ENCODE measurements at places on chromosomes 4 and X.

- DNase-seq = no peak
Measured at GRCh38 chr4:146458594-146458993, 63.1 kb downstream of the SLC10A7 start.

DNA sequence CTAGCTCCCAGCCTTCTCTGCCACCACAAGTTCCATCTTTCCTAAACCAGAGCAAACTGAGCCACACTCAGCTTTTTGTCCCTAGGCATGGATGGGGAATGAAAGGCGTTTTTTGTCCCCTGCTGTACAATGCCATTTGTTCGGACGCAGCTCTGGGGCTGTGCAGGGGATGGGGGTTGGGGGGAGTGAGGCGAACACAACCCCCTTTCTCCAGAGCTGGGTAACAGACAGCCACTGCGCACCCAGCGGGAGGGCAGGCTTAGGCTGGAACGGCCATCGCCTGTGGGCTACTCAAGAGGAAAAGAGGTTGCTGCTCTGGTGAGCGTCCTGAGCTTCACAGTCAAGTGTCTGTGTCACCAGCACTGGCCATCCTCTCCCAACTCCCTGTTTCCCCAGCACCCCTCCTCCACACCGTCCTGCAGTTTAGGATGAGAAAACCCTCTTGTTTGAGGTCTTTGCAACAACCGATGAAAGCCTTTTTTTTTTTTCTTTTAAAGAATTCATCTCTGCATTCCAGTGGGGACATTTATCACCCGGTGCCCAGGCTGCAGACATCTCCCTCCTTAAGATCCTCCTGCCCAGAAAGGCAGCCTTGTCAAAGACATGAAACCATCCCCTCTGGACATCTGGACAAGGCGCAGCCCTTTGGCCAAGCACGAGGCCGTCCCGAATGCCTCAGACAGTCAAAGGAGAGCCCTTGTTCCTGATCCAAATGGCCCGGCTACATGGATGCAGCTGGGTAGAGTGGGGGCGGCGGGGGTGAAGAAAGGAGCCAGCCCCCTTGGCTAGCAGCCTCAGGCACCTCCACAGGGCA, 419.6 kb downstream of the BCOR start:
- no peak for DNase-seq

DNA sequence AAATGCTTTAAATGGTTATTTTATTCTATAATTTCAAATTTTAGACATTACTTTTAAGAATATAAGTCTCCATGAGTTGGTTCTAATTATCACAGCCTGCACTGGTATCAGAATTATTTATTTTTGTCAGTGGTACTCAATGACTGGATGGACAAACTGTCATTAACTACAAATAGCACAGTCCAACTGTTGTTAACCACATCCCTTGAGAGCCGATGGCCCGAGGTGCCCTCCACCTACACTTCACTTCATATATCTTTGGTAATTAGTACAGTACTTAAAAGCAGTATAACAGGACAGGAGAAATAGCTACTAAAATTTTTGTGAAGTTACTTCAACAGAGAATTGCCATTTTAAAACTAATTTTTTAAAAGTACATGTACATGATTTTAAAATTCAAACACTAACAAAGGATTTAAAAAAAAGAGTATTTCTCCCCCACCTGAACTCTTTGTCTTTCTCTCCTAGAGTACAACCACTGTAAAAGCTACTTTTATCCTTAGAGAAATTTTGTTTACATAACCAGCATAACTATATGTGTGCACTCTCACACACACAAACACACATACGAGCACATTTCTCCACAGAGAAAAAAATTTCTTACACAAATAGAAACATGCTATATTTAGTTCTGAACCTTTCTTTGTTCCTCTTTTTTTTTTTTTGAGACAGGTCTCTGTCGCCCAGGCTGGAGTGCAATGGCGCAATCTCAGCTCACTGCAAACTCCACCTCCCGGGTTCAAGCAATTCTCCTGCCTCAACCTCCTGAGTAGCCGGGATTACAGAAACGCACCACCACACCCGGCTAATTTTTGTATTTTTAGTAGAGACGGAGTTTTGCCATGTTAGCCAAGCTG, 6.5 kb downstream of the TIFA start:
- DNase-seq = no peak

DNA sequence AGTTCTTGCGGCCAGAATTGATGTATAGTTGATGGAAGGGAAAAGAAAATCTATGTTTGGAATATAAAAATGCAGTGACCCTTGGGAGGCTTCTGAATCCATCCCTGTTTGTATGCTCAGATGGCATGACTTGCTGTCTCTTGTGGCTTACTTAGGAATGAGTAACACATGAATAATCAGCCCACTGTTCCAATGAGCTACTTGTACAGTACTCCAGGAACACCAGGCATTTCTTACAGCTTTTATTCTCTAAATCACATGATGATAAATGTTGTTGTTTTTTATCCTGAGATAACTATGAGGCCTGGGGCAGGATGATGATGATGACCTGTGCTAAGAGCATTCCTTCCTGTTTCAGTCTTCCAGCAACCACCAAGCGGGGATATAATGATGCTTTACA, 18.9 kb downstream of the TMPRSS11E start:
- no peak for DNase-seq

DNA sequence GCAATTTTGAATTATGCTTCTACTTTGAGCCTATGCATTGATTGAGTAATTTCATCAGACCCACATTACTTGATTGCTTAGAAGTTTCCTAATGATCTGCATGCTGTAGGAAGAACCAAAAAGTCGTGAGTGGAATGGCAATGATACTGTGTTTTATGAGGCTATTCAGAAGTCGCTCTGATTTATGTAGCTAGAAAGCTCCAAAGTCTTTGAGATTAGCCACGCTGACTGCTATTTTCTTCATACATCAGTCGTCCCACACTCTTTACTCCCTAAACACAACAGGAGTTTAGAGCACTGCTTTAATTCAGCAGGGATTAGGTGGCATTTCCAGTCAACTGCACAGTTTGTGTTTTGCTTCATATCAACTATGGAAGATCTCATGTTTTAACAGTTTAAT, 4.1 kb downstream of the GRID2 start:
- no peak for DNase-seq

DNA sequence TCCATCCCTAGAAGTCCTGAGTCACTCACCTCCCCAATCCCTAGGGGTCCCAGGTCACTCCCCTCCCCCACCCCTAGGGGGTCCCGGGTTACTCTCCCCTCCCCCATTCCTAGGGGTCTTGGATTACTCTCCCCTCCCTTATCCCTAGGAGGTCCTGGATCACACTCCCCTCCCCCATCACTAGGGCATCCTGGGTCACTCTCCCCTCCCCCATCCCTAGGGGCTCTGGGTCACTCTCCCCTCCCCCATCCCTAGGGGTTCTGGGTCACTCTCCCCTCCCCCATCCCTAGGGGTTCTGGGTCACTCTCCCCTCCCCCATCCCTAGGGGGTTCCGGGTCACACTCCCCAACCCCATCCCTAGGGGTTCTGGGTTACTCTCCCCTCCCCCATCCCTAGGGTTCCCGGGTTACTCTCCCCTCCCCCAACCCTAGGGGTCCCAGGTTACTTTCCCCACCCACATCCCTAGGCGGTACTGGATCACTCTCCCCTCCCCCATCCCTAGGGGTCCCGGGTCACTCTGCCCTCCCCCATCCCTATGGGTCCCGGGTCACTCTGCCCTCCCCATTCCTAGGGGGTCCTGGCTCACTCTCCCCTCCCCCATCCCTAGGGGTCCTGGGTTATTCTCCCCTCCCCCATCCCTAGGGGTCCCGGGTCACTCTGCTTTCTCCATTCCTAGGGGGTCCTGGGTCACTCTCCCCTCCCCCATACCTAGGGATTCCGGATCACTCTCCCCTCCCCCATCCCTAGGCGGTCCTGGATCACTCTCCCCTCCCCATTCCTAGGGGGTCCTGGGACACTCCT, 2.1 kb downstream of the ASMTL start:
- DNase-seq = no peak

GRCh38 chr4:145044341-145044740, 53.7 kb downstream of the ANAPC10 start:
- DNase-seq = no peak

GRCh38 chr4:86755388-86755787, 93.8 kb downstream of the SLC10A6 start:
- DNase-seq = no peak

DNA sequence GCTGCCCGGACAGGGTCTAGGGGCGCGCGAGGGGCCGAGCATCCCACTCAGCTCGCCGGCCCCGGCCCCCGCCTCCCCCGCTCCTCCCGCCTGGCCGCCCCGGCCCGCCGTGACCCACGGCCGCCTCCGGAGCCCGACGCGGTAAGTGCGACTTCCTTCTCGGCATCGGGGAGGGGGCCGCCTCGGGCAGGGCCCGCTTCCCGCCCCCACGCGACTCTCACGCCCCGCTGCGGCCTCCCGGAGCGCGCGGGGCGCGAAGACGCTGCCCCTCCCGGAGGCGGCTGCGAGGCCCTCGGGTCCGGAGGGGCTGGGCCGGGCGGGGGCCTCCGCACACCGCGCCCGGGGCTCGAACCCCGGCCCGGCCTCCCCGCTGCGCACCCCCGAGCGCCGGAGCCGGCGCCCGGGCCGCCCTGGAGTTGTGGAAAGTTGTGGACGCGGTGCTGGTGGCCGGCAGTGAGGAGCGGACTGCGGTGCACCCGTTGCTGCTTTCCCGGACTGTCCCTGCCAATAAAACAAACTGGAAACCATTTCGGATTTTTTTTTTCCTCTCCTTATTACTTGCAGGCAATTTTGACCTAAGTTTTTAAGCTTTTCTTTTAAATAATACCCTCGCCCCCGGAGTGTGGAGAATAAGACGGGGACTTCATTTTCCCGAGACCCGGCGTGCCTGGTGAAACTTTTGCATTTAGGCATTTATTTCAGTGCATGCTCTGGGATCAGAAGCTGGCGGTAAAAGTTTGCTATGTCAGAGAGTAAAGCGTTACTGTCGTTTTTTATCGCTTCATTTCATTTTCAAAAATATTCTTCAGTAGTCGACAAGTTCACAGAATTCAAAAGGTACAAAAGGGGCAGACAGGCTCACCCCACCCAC, 13.0 kb upstream of the TMEM156 start:
- DNase-seq = no peak

DNA sequence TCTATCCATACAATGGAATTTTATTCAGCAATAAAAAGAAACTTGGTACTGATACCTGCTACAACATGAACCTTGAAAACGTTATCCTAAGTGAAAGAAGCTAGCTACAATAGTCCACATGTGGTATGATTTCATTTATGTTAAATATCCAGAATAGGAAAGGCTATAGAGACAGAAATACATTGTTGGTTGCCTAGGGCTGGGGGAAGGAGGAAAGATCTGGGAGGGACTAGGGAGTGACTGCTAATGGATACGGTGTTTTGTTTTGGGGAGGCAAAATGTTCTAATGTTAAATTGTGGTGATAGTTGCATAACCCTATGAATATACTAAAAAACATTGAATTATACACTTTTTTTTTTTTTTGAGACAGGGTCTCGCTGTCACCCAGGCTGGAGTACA, 141.1 kb upstream of the ARX start:
- no peak for DNase-seq

- no peak for DNase-seq
Measured at GRCh38 chrX:2383735-2384134, 117.0 kb downstream of the DHRSX start.

DNA sequence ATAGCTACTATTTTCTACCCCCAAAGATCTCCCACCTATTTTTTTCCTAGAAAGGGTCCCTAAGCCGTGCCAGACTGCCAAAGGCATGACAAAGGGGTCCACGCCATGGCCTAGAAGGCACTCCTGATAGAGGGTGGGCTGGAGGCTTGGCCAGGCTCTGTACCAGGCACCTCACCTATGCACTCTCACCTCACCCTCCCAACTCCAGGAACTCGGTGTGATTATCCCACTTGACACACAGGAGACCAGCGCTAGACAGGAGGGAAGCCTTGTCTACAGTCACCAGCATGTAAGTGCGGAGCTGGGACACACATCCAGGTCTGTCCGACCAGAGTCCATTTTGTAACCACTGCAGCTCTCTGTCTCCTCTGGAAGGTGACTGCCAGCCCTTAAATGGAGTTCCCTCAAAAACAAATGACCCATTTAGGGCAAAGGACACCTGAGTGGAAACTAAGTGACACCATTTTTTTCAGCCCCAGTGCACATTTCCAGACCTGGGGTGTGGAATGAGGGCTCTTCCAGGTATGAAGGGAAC, 106.4 kb downstream of the RTL5 start:
- no peak for DNase-seq

GRCh38 chr4:1115528-1116293, 2.3 kb upstream of the RNF212 start:
- DNase-seq = no peak

DNA sequence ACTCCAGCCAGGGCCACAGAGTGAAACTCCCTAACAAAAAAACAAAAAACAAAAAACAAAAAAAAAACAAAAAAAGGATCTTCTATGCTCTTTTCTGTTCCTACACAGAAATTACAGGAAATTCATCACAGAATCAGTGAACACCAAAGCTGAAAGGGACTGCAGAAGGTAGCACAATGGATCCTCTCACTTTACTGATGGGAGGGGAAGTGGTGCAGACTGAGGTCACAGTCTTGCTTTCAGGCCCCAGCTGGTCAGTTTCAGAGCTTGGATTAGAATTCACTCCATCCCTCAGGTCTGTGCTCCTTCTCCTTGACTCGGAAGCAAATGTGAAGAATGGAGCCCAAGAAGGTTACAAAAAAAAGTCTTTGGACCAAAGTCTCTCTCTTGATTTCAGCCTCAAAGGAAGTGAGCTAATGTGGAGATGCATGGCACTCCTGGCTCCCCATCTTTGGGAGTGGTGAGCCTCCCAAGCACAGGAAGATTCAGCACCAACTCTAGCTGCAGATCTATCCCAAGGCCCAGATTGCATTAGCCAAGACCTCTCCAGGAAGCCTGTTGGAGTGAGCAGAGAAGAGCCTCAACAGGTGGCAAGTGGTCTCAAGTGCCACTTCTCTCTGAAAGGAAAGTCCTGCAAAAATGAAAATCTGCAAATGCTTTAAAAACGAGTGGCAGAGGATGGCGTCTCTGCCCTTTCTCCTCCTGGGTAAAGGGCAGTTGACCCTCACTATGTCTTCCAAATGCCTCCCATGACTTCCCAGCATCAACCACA, 176.0 kb downstream of the MAML3 start:
- no peak for DNase-seq

DNA sequence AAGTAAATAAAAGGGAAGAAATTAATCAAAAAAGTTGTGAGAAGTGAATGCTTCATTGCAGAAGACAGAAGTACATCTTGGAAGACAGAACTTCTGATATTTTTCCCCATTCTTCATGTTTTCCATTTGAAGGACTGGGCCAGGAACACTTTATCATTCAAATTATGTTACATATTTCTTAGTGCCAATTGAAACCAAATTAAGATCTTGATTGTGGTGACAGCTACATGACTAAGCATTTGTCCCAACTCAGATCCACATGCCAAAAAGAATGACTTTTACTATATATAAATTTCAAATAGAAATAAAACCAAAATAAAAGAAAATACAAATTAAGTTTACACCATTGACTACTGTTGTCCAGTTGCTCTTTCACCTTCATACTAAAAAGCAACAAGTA, 14.0 kb upstream of the FGF5 start:
- no peak for DNase-seq

- DNase-seq = no peak
Measured at GRCh38 chrX:97397371-97397770, 513.7 kb downstream of the RPA4 start.

GRCh38 chrX:72340041-72340440, 34.3 kb upstream of the CITED1 start:
- no peak for DNase-seq

Data from stimulated activated CD8-positive, alpha-beta memory T cell treated with anti-CD3 and anti-CD28 coated beads, Interleukin-2, amount 100 ng/mL, for 48 hours (primary cell).